ENCODE measurements at places on chromosomes 6 and 20.

DNA sequence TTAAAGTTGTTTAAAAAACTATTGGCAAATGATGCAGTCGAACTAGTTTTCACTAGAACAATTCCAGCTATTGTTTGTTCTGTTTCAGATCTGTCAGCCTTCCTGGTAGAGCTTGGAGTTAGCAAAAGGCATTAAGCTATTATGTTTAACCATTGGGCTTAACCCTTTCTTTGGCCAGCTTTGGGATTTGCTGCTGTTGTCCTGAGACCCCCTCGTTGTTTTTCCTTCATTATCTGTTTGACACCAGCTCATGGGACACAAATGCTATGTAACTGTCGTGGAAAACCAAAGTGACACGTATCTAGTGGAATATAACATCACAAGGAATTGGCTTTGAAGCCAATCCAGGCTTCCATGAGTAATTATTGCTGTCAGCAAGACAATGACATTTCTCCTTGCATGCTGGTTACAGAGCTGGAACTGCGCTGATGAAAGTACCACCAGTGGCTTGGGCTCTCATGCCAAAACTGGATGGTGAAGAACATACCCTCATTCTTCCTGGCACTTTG lies 96.0 kb downstream of the EYA2 start:
- DNase-seq, result no peak

DNA sequence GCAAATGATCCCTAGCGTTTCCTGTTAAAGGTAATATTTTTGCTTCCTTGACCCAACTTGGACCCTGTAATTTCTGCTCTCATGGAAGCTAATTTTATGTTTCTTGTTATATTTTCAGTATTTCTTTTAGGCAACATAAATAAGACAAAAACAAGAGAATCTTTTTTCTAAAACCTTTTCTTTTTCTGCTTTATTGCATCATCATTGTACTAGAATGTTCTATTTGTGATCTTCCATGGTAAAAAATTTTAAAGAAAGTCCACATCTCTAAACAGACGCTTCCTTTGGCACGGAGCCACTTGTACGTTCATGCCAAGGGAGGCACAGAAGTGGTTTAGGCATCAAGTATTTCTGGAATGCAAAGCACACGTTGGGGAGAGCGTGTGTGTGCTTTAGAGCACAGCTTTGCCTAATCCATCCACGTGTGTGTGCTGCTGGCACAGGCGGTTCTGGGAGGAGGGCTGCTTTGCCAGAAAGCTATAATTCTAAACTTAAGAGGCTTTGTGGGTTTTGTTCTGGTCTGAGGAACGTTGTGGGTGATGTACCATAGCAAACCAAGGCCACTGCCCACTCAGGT lies 98.3 kb downstream of the SASH1 start:
- no peak for DNase-seq

GRCh38 chr6:3438190-3439167 lies 18.4 kb downstream of the SLC22A23 start:
- DNase-seq, result no peak

DNA sequence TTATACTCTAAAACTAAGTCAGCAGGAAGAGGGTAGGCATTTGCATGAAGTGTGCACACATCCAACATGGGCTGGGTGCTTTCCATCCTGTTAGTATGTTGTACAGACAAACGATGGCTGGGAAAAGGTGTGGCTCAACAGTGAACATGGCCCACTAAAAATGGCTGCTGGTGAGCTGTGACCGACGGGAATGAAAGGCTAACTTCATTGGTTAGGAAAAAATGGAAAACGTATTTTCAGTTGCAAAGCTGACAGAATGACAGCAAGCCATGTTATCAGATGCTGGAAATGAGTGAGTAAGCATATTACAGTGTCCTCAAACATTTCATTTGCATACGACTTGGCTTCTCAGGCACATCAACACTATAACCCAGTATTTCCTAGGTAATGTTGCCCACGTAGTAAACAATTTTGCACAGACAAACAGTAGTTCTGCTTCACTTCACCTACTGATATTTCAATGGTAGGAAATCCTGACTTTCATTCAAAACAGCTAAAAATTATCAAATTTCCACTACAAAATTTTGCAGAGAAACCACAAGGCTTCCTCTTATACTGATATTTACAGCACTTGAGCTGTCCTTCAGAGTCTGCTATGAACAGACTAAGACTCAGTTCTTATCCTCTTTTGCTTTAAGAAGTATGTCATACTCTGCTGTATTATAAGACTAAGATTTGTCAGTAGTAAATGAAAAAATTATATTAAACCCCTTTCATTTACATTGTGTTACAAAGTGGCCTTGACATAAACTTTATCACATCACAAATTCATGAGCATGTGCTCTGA lies 98.9 kb downstream of the IRF4 start:
- DNase-seq, result no peak

- no peak for DNase-seq
Measured at GRCh38 chr20:41007481-41007880, 21.1 kb upstream of the TOP1 start.

DNA sequence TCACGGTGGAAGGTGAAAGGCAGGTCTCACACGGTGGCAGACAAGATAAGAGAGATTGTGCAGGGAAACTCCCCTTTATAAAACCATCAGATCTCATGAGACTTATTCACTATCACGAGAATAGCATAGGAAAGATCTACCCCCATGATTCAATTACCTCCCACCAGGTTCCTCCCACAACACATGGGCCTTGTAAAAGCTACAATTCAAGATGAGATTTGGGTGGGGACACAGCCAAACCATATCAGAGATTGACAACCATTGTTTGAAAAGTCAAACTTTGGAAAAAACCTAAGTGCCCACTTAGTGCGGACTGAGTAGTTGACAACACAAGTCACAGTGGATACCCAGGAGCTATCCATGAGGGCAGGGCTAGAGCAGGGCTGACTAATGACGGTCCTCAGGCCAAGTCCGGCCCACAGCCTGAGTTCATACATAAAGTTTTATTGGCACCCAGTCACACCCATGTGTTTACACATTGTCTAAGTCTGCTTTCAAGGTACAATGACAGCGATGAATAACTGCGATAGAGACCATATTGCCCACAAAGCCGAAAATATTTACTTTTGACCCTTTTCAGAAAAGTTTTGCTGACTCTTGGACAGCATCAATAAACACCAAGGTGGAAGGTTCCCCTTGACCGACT lies 33.8 kb upstream of the PMEPA1 start:
- DNase-seq, result no peak

- DNase-seq, result no peak
Measured at GRCh38 chr6:44131892-44132291, 4.5 kb downstream of the TMEM63B start.

GRCh38 chr20:36591854-36592641 lies 13.5 kb upstream of the RAB5IF start:
- peak; percentile 16 for DNase-seq

- DNase-seq, result no peak
Measured at GRCh38 chr6:83462524-83462923, 31.7 kb upstream of the ME1 start.

DNA sequence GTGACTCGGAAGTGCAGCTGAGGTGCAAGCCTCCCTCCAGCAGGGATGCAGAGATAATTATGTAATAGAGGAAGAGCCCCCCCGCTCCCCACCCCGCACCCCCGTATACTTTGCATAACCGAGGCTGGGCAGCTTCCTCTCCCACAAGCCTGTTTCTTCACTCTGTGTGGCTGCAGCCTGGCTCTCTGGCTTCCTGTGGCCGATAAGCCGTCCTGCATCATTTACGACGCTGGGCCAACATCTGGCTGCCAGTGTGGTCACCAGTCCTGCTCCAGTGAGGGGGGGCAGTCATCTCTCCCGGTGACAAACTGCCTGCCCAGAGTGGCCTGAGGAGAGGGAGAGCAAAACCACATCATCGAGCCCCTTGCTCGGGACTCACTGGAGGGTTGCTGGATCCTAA lies 59.2 kb downstream of the RBM38 start:
- DNase-seq, result no peak

DNA sequence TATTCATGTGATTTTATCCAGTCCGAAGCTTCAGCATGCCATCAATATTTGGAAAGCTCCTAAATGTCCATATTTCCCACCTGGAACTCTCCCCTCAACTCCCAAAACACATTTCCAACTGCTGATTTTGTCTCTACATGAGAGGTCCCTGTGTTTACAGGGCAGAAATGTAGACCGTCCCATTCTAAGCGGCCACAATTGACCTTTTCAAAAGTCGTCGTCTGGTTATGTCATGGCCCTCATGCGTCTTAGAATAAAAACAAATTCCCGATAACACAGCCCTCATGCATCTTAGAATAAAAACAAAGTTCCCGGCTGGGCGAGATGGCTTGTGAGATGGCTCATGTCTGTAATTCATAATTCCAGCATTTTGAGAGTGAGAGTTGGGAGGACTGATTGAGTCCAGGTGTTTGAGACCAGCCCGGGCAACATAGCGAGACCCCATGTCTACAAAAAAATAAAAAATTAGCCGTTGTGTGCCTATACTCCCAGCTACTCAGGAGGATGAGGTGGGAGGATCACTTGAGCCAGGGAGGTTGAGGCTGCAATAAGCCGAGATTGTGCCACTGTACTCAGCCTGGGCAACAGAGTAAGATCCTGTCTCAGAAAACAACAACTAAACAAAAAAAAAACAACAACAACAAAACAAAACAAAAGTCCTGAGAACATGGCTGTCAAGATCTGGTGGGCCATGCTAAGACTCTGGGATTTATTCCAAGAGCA lies 6.4 kb upstream of the ZNF217 start:
- DNase-seq, result no peak

DNA sequence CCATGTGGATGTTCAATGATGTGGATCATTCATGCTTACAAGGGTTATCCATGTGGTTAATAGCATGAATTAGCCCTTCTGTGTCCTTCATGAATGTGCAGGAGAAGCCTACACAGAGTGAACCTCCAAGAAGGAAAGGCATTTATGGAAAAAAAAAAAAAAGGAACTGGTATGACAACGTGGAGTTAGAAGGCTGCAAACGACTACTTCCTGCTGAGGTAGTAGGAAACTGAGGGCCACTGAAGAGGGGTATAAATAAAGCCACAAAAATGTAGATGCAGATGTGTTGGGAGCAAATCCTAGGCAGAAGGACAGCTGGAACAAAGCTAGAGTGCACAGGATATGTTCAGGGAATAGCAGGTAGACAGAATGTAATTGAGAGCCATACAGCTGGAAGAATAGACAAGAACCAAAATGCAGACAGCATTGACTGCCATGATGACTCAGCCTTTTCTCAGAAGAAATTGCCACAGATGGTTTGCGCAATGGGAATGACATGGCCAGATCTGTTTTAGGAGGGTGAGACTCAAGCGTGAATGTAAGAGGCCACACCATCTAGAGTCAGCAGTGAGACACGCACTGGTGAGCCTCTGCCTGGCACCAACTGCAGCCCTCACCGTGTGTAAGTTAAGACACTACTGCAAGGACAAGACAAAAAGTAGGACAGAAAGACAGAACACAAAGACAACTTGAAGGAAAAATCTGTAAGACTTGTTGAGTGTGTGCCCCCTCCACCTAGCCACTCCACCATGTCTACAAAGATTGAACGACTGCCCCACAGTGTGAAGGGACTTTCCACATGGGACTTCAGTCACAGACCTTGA lies 79.8 kb downstream of the KIF13A start:
- DNase-seq, result no peak

- DNase-seq, result no peak
Measured at GRCh38 chr6:168828800-168829199, 387.8 kb downstream of the SMOC2 start.

GRCh38 chr6:110357664-110358552 lies at the start of gene METTL24:
Gene METTL24, minus strand, starts transcription at chr6:110358349. Its CDS starts 77 bp downstream, at chr6:110358272.
- DNase-seq, result no peak

- DNase-seq, result no peak
Measured at GRCh38 chr6:72955666-72956065, 269.6 kb downstream of the KHDC1L start.

DNA sequence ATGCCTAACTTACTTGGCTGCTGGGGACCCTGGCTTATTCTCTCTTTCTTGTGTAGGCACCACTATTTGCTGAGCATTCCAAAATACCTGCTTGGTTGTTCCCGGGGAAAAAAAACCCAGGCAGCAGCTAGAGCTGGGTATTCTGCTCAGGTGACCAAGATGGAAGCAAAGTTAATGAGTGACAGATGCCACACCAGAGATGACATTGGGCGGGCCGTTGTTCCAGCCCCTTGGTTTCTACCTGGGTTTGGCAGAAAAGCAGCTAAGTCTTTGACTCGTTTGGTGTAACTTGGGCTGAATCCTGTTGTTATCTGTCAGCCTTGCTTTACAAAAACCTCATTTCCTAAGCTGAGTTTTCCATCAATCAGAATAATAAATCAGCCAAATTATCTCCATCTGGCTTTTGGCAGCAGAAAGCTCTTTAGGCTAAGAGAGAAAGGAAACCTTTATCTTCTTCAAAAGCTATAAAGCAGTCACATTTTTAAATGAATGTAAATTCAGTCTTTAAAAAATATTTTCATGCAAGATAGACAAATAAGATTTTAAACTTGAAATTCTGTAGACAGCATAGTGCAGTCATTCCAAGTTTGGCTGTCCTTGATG lies 202.0 kb upstream of the GMDS start:
- no peak for DNase-seq

GRCh38 chr6:164095056-164095455 lies 680.5 kb downstream of the QKI start:
- DNase-seq, result no peak

DNA sequence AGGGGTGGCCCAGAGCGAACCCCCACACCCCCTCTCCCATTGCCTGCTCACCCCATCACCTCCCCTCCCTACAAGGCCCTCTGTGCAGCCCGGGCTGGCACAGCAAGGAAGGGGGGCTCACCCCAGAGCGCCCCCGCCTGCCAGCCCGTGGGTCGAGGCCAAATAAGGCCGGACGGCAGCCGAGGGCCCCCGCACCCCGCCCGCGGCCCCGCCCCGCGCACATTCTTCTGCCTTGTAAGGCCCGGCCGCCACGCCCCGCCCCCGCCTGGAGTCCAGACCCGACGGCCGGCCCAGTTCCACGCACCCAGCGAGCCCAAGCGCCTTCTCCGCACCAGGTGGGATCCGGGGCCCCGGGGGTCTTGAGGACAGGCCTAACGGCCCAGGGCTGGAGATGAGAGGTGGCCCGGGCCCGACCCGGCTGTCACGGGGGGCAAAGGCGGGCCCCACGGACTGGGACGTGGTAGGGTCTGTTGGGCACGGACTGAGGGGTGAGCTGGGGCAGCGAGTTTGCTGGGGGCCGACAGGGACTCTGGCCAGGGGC lies at the start of gene MYL9:
TSS of gene MYL9 (plus strand) at position 293 of the 541 bp plus-strand sequence. CDS start 3,366 bp downstream, outside the sequence.
- no peak for DNase-seq

GRCh38 chr20:46060301-46060881 lies 29.4 kb downstream of the NCOA5 start:
- DNase-seq, result no peak
